Right forelimb (tissue), 1 donor: ENCODE measurements at places on chromosomes 16 and 17.

DNA sequence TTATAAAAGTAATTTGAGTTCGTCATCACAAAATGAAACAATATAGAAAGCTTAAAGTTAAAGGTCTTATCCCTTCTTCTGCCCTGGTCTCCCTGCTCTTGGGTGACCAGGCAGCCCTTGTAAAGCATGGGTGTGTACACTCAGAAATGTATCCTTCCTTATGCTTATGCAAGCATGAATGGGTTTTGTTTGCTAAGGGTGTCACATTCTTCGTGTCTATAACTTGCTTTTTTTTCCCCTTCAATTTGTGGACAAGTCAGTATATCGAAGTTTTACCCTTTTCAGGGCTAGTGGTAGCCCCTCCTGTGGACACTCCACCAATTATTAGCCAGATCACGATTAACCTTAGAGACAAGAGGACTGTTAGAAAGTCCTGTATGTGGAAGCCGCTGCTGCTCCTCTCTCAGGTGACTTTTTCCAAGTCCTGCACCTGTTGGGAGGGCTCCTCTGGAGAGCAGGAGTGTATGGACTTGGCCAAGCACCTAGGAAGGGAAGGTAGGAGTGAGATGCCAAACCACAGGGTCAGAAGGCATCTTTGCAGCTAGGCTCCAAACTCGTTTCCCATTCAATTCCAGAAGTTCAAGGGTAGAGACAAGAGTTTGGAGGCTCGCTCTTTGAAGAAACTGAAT, 50.9 kb downstream of the LDHD start:
- DNase-seq, result no peak

GRCh38 chr16:88487920-88488851, 35.1 kb downstream of the ZFPM1 start:
- no peak for DNase-seq

DNA sequence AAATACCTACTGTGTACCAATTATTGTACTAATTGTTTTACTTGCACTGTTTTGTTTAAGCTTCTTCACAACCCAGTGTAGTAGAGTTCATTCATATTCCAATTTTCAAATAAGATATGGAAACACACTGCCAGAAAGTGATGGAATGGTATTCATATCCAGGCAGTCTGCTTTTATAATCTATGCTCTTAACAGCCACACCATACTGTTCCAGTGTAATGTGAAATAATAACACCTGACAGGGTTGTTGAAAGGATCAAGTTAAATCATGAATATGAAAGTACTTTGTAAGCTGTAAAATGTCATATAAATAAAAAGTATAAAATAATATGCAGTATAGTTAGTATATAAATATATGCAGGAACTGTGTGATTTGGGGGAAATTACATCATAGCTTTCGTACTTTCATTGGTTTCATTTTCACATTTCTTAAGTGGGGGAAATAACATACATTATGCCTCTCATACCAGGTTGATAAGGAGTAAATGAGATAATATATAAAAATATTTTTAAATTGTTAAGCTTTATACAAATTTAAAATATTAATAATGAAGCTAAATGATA, 230.8 kb downstream of the TANC2 start:
- DNase-seq, result no peak

DNA sequence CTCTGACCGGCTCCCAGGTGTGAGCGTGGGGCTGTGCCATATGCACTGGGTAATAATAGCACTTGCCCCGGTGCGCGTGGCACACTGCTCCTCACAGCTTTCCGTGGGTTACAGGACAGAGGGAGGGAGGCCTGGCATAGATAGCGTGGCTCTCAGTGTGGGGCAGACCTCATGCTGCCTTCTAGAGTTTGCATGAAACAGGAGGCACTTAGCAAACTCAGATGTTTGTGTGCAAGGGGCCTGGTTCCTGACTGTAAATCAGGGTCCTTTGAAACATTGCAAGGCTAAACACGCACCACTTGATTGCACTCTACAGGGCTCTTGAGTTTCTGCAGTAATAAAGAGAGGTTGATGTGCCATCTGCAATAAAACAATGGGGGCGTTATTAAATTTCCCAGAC, 101.7 kb downstream of the RPTOR start:
- DNase-seq, result no peak

DNA sequence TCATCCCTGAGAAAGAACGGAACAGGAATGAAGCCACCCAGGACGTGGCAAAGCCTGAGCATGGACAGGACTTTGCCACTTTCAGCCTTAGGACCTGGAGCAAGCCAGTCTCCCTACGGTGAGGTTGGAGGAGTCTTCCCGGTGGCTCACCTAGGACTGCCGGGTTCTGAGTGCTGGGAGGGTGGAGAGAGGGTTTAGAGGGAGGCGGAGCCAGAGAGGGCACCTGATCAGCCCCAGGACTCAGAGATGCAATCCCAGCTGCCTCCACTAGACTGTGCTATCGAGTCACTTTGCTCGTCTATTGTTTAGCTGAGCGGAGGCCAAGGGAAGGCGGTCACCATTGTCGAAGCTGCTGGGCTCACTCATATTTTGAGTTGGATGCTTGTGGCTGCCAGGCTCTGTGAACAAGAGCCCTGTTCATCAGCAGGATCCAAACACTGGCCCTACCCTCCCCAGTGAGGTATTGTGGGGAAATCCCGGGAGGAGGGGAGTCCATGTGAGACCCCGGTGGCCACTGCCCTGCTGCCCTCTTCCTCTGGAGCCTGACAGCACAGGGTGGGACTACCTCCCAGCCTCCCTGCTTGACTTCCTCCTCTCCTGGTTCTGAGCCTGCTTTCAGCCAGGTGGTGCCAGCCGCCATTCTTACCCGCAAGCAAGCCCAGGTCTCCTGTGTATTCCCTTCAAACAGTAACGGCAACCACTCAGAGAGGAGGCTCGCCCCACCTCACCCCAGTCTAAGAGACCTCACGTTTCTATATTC, 7.0 kb downstream of the KRT14 start:
- peak; percentile 82 for DNase-seq

GRCh38 chr17:36509272-36509985, 22.9 kb downstream of the ZNHIT3 start:
- DNase-seq, result no peak

GRCh38 chr16:83211711-83212110, 584.9 kb downstream of the CDH13 start:
- no peak for DNase-seq

DNA sequence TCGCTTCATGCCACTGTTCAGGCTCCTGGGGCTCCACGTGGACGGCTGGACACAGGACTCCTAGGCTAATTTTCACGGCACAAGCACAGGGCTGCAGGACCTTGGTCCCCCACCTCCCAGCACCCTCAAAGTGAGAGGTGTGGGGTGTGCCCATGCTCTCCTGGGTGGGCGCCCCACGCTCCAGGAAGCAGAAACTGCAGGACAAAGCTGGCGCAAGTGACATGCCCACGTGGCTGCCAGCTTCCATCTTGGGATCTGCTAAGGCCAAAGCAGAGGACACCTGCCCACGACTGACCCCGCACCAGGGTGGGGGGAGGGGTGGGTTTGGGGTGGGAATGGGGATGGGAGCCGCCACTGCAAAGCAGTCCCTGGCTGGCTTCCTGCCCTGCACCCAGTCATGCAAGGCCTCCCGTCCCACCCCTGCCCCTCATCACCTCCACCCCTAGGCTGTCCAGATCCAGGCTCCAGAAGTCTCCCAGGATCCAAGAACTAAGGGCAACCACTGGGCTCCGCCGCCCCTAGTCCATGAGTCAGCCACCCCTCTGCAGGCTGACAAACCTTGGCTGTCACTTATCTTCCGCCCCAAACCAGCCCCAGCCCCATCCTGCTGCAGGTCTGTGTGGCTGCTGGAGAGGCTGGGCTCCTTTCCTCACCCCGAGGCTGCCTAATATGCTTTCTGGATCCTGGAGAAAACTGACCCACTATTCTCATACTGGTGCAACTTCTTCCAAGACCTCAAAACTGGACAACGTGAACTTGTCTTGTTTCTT, 11.1 kb downstream of the USP6 start:
- no peak for DNase-seq

DNA sequence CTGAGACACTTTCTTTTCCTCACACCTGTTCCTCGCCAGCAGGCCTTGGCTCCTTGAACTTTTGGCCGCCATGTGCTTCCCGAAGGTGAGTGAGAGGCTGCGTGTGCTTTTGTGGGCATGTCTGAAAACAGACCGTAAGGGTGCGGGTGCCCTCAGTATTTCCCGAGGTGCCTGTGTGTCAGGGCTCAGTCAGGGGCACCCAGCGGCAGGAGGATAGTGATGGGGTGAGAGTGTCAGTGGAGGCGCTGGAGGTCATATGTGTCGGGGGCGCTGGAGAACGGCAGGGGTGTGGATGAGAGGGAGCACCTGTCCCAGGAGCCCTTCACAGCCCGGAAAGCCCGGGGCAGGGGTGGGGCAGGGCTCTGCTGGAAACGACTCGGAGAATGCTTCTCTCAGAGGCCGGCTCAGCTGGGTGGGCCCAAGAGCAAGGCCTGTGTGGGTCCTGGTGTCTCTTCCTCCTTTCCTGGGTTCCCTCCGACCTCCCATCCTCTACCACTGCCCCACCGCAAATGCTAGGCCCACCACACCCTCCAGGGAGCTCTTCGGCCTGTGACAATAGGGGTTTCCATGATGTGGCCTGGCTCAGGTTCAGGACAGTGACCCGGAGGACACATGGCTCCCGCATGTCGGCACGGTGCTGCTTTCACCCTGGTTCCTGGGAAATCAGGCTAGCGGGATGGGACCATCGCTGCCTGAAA, 451 bp downstream of the IL32 start:
- no peak for DNase-seq

GRCh38 chr17:47703191-47703591, 9.2 kb downstream of the TBKBP1 start:
- no peak for DNase-seq

DNA sequence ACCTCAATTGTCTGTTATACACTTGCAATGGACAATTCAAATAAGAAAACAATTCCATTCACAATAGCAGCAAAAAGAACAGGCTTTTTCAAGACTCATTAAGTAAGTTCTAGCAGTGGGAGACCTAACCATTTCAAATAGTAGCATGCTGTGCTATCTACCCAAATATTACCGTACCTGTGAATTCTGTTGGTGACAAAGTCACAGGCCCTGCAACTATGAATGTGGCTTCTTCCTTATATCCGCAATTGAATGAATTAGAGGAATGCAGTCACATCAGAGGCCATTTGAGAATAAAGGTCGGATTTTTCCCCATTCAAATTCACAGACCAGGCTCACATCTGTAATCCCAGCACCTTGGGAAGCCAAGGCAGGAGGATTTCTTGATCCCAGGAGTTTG, 800 bp upstream of the NME4 start:
- DNase-seq, result no peak

DNA sequence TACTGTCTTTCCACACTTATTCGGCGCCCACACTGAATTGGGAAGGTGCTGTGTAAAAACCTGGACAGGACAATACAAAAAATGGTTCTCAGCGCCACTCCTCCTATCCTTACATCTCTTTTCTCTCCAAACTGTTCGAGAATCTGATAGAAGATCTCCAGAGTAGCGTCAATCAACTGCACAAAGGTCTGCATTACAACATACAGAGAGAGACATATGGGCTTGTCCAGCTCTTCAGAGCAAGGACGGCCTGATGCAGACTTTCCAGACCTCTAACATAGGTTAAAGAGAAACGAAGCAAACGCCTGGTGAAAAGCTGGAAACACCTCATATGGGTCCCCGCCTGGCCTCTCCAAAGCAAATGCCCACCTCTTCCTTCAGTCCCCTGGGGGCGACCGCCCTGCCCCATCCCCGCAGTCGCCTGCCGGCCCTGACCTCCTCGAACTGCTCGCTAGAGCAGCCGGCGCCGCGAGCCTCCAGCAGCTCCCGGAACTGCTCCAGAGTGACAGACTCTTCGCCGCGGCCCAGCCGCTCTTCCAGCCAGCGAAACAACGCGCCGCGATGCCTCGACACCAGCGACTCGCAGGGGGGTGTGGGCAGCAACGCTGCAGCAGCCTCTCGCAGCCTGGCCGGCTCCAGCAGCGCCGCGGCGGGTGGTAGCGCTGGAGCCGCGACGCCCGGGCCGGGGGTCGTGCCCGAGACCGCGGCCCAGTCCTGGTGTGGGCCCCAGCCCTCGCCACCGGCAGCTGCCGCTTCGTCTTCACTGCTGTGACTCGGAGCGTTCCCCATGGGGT, 526 bp downstream of the ZZEF1 start:
- DNase-seq, result no peak

GRCh38 chr17:15438491-15439105, 28.8 kb downstream of the CDRT4 start:
- no peak for DNase-seq

GRCh38 chr17:1649844-1650501, at the start of gene RILP:
RILP (minus strand) TSS chr17:1649866; CDS start chr17:1649804, 62 bp downstream.
- DNase-seq, result peak; percentile 59

- no peak for DNase-seq
Measured at GRCh38 chr16:2223942-2224486, 623 bp downstream of the E4F1 start.

- no peak for DNase-seq
Measured at GRCh38 chr17:59807892-59808509, 84.7 kb downstream of the TUBD1 start.

- no peak for DNase-seq
Measured at GRCh38 chr17:64117981-64118979, 11.7 kb downstream of the ERN1 start.

DNA sequence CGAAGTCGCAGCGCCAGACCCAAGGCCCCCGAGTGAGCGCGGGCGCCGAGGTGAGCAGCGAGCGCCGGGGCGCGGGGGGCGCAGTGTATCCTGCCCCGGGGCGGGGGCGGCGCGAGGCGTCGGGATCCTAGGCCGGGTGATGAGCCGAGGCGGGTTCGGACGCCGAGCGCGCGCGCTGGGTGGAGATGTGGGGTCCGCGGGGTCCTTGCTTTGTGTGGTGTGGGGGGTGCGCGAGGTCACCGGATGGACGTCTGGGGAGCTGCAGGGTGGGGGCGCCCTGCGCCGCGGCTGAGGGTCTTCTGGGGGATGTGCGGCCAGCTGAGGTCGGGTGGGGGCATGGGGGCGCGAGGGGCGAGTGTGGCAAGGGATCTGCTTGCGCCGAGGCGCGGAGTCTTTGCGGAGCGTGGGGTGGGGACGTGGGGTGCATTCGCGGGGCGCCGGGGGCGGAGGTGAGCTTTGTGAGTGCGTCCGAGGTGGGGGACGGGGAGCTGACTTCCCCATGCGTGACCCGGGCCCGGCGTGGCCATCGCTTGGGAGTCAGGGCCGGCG, 560 bp downstream of the RAI1 start:
- peak; percentile 69 for DNase-seq

- DNase-seq, result no peak
Measured at GRCh38 chr17:9648521-9649110, 3.3 kb downstream of the USP43 start.

- no peak for DNase-seq
Measured at GRCh38 chr16:8905168-8905762, 23.1 kb downstream of the LITAFD start.

DNA sequence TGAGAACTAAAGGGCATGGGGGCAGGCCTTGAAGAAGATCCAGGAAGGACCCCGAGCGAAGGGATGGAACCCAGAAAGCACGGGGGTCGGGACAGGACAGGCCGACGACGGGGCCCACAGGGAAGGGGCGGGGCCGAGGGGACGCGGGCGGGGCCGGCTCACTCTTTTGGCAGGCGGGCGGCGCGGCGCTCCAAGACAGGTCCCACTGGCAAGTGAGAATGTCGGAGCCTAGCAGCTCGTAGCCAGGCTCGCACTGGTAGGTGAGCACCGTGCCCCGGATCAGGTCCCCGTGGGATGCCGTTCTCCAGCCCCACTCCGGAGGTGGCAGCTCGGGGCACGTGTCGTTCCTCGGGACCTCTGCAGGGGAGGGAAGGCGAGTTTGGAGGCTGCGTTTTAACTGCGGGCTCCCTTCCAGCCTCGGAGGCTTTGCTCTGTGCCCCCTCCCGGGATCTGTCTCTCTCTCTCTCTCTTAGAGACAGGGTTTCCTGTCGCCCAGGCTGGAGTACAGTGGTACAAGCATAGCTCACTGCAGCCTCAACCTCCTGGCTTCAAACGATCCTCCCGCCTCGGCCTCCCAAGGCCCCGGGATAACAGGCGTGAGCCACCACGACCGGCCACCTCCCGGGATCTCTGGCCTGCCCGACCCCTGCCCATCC, 13.7 kb upstream of the CDIPT start:
- no peak for DNase-seq
